SW 1271 (cell line): ENCODE measurements at places on chromosomes 2 and 18.

DNA sequence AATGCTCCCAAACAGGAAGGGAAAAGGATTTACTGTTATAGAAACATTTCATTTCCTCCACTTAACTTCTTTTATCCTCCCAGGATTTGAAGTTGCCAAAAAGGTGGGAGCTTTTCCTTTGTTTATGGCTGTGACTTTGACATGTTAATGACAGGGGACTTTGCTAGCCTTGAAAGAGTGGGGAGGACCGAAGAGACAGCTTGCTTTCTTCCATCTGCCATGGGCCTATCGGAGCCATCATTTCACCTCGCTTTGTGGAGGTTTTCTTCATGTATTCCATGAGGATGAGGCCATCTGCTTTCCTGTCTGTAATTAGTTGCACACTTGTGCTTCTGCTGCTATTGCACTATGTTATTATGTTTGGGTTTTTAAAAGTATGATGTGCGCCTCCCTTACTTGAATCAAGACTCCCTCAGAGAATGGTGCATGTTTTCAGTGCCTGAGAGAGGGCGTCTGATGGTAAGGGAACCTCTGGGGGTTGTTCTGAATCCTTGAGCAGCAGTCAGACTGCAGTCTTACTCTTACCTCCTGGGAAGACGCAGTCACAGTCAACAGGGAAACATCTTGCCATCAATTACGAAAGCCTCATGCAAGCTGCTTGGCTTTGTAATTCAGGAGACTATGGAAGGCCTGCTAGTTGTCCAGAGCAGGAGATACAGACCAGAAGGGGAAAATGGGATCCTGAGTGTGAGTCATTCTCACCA, 173.3 kb upstream of the MGAT5 start:
- no peak for DNase-seq

- DNase-seq, result no peak
Measured at GRCh38 chr2:108898315-108899082, 90.5 kb downstream of the EDAR start.

- DNase-seq, result no peak
Measured at GRCh38 chr18:75527848-75528685, 100.6 kb upstream of the SMIM21 start.

DNA sequence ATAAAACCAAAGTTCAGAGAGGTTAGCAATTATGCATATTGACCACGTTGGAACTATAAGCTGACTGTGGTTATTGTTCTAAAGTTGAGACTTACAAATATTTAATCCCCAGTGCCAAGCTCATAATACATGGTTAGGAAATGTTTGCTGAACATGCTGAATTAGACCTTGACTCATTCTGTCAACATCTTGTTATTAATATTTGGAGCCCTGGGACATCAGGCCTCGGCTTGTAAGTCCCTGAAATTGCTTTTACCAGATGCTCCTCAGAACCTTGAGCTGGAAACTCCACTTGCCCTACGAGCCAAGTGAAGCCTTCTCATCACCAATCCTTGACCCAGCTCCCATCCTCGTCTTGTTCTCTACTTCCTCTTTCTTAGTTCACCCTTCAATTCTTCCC, 21.2 kb downstream of the DYNAP start:
- DNase-seq, result no peak

DNA sequence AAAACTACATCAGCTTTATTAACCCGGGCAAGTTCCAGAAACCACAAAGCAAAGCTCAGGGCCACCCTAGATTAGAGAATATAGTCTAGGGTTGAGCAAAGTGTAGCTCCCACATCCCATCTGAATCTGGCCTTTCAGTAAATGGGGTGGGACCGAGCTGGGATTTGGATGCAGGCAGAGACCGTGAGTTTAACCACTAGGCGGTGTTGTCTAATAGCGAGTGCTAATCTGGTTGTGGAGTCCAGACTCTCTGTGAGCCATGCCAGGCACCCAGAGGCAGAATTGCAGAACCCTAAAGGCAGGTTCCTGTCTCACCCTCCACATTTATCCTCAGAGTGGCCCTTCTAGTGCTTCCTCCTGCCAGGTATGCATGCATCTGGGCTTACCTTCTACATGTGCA, 435.9 kb downstream of the TSN start:
- DNase-seq, result no peak

DNA sequence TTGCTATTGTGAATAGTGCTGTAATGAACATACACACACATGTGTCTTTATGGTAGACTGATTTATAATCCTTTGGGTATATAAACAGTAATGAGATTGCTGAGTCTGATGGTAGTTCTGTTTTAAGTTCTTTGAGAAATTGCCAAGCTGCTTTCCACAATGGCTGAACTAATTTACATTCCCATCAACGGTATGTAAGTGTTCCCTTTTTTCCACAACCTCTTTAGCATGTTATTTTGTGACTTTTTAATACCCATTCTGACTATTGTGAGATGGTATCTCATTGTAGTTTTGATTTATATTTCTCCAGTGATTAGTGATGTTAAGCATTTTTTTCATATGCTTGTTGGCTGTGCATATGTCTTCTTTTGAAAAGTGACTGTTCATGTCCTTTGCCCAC, 86.7 kb downstream of the TTC27 start:
- no peak for DNase-seq

- DNase-seq, result no peak
Measured at GRCh38 chr18:22536558-22536957, 118.8 kb upstream of the CTAGE1 start.

DNA sequence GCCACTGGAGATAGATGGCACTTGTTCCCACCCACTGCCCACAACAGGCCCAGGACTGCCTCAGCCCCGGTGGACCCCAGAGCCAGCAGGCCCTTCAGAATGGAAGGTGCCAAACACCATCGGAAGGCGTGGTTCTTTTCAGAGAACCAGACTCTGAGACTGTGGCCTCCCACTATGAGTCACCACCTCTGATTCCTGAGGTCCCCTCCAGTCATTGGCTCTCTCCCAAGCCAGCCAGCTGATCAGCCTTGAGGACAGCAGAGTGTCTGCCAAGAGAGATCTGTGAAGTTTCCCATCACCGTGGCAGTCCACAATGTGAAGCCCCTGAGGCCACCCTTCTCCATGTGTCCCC, 10.4 kb upstream of the MAP3K2 start:
- peak; percentile 81 for DNase-seq

DNA sequence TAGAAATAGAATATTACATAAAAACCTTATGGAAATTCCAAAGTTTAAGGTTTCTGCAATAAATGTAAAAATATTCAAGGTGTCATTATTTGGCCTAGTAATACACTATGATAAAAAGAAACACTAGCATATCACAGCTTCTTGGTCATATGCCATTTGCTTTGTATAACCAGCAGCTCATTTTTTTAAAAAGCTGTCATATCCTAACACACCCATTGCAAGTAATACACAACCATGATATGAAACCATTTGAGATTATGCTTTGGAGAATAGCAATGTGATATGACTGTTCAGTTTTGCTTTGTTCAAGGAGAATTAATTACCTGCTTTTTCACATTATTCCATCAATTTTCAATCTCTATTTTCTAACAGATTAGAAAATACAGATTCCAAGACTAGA, 149.0 kb downstream of the IKZF2 start:
- DNase-seq, result no peak

- no peak for DNase-seq
Measured at GRCh38 chr2:36060133-36060532, 295.4 kb upstream of the CRIM1 start.

- no peak for DNase-seq
Measured at GRCh38 chr2:9658972-9659371, 28.2 kb upstream of the YWHAQ start.

GRCh38 chr2:96407041-96407918, 71.7 kb downstream of the NCAPH start:
- DNase-seq, result peak; percentile 75

GRCh38 chr18:77162580-77162979, 30.0 kb upstream of the MBP start:
- DNase-seq, result no peak

GRCh38 chr2:233210843-233211547, 40.5 kb upstream of the ATG16L1 start:
- no peak for DNase-seq

DNA sequence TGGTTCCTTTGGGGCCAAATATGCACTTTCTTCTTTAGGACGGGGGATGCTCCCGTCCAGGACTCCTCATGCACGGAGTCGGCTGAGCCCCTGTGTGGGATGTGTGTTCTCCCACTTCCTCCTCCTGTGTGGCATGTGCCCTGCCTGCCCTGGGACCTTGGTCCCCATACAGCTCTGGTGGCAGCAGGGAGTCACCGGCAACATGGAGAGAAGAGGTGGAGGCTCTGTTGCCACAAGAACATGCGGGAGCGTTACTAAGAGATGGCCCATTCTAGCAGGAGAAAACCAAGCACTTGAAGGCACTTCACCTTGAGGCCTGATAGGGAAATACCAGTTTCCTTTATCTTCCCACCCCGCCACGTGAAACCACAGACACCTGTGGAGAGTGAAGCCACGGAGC, 98.0 kb downstream of the DDX1 start:
- DNase-seq, result no peak

DNA sequence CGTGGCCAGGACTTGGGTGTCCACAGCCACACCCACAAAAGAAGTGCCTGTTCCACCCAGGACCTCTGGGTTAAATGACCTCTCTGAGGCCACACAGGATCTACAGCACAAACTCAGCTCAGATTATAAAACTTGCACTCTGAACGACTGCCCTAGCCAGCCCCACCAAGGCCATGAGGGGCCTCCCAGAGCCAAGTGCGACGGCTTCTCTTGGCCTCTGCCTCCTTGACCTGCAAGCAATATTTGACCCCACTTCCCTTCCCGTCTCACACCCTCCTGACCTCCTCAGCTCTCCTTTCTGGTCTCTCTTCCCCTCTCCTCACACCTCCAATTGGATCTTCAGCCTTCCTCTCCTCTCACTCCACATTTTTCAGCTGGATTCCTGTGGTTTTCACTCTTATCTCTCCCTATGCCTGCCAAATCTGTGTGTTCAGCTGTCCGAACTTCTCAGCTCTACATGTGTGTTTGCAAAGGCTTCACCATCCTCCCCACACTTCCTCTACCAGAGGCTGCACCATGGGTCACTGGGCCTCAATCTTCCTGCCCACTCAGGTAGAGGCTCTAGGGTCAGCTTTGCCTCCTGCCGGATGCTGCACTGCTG, 25.3 kb upstream of the STEAP3 start:
- no peak for DNase-seq

GRCh38 chr2:696463-696862, 19.3 kb upstream of the TMEM18 start:
- no peak for DNase-seq

DNA sequence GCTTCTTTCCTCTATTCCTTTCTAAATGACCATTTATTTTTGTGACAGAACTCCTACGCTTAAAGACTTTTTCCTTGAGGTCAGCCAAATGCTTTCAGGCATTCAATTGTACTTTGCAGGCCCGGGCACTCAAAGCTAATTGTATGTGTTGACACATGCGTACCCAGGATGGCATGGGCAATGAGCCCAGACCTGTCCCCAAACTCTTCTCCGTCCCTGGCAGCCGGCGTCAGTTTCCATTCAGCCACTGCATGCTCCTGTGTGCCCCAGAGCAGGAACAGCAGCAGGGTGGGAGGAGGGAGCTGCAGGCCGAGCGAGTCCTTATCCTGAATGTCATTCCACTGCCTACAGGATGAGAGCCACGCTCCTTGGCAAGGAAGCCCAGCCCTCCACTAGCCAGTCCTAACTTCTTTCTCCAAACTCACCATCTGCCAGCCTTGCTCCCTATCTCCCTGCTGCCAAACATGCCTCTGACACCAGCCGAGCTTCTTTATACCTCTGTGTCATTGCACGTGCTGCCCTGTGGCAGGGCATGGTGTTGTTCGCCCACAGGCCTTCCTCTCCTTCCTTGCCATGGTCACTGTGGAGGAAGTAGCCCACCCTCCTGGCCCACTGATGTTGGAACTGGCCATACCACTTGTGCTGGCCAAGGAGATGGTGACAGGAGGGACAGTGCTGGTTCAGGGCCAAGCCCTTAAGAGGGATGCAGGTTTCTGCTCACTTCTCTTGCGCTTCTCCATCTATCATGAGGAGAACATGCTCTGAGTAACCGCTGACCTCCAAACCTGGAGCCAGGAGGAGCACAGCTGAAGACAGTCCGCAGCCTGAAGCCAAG, 116.9 kb upstream of the FHL2 start:
- no peak for DNase-seq

DNA sequence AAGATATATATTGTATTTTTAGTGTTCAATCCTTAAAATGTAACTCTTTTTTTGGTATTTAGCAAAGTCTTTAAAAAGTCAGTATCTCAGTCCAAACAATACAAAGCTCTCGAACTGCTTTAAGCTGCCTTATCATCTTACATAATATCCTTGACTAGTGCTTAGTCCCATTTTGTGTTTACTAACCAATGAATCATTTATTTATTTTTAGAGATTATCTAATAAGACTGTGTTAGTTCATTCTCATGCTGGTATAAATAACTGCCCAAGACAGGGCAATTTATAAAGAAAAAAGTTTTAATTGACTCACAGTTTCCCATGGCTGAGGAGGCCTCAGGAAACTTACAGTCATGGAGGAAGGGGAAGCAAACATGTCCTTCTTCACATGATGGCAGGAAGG, 248.3 kb upstream of the KYNU start:
- no peak for DNase-seq

DNA sequence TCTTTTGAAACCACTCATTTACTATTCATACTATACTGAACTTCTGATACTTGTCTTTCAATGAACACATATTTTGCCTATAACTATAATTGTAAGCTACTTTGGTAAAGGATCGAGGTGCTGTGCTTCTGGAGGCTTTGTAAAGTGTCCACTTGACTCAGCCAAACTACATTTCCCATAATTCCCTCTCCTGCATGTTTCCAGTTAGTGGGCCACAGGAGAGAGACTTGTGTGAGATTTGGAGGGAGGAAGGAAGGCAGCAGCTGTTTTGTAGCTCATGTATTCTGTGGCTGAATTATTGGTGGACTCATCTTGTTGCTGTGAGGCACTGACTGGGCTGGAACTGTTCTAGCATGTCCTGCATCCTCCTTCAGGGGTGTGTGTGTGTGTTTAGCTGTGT, 328.8 kb downstream of the ARL6IP6 start:
- DNase-seq, result no peak

- DNase-seq, result no peak
Measured at GRCh38 chr2:214699236-214699635, 110.2 kb downstream of the BARD1 start.
